ENCODE measurements at places on chromosomes 6 and 20.
A peak's percentile ranks its signal among the peaks of the same experiment; 100 is the strongest.

GRCh38 chr20:20020908-20021307, 3.7 kb downstream of the NAA20 start:
- no peak for DNase-seq

GRCh38 chr6:43770372-43771209, 580 bp downstream of the VEGFA start:
- DNase-seq, result no peak

DNA sequence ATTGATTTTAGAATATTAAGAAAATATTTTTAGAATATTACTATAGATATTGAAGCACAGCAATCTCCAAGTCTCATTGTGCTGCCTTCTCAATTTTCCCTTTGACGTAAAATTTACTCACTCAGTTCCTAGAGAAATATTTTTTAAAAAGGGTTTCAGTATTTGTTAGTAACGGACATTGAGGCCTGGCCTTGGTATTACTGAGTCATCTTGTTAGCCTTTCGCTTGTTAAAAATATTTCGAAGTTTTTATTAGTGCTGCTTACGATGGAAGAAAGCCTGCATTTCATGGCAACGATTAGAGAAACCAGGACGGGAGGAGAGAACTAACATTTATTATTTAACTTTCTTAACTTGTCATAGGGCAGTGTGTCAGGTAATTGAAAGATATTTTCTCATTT, 82.2 kb downstream of the TIAM2 start:
- no peak for DNase-seq

GRCh38 chr6:66897576-66897975, 1190.5 kb upstream of the EYS start:
- DNase-seq, result peak; percentile 16

- no peak for DNase-seq
Measured at GRCh38 chr6:138774370-138774769, 801 bp downstream of the CCDC28A start.

GRCh38 chr6:114068116-114068515, 97.2 kb upstream of the HDAC2 start:
- DNase-seq, result no peak

DNA sequence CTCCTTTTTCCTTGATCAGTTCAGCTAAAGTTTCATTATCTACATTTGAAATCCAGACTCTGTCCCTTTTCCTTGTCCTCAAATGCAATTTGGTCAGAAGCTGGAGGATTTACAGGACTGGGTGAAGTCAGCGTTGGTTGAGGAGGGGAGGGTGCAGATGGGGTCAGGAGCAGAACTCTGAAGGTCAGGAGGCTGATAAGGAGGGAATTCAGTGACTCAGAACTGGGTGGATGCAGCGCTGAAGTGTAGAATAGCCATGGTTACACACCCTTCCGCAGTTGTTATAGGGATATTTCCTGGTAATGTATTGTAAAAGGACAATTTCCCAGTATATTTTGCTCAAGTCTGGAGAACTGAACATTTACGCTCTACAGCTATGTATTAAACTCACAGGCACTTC, 133.1 kb upstream of the FOXA2 start:
- no peak for DNase-seq

- no peak for DNase-seq
Measured at GRCh38 chr6:18024876-18025275, 37.4 kb upstream of the KIF13A start.

DNA sequence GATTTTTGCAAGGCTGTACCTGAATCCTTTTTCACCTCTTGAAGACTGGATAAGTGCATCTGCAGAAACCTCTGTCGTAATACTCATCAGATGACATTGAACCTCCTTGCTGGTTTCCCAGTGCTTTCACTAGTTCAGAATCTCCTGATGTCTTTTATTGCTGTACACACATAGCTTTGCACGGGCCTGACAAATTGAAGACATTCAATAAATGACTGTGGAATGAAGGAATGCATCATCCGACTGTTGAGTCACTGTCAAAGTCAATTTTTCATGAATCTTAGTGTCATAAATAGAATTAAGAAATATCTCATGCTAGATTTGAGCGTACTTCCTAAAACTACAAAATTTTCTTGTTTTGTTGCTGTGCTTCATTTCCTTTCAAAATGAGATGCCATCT, 598.2 kb upstream of the MAP3K7 start:
- no peak for DNase-seq

DNA sequence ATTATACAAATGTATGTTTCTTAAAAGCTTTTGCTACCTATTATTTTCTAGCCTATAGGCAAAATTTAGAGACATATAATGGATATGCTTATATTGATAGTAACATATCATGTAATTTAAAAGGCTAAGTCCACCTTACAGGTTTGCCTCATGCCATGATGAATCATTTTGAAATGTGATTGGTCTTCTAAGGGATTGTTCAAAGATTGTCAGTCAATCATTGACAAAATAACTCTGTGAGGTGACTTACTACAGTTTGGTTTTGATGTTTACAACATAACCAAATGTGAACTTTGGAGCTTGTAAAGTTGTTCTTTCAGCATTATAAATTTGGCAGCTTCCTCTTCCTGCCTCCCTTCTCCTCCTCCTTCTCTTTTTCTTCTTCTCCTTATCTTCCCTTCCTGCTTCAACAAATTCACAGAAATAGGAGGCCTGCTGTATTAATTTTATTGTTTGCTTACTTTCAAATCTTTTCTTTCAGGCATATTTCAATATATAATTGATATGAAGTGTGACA, 39.7 kb upstream of the ZFP64 start:
- no peak for DNase-seq

GRCh38 chr20:475463-476357, 13.4 kb upstream of the TBC1D20 start:
- DNase-seq, result no peak

DNA sequence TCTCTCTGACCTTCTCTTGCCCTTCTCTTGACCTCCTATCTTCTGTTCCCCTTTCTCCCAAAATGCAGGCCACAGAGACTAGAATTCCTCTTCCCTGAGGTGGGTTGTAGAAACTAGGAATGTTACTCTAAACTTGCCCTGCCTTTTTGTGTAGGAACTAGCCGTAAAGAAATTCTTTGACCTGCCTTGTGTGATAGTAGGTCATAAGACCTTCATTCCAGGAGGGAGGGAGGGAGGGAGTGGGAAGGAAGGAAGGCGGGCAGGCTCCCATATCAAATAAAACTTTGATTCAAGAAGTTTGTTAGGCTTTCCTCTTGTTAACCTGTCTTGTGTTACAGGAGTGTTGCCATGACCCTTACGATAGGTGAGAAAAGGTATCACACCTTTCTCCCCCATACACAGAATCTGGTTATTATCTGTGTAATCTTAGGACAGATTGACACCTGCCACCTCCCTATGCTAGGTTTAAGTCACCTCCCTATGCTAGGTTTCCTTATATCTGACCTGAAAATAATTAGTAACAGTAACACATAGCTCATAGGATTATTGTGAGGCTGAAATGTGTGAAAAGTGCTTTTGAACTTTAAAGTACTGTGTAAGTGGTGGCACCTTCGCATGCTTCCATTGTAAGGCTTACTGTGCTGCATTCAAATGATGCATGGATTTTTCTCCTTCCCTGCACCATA, 32.6 kb upstream of the FUCA2 start:
- DNase-seq, result no peak

- DNase-seq, result no peak
Measured at GRCh38 chr6:130873746-130874145, 46.5 kb downstream of the SMLR1 start.

DNA sequence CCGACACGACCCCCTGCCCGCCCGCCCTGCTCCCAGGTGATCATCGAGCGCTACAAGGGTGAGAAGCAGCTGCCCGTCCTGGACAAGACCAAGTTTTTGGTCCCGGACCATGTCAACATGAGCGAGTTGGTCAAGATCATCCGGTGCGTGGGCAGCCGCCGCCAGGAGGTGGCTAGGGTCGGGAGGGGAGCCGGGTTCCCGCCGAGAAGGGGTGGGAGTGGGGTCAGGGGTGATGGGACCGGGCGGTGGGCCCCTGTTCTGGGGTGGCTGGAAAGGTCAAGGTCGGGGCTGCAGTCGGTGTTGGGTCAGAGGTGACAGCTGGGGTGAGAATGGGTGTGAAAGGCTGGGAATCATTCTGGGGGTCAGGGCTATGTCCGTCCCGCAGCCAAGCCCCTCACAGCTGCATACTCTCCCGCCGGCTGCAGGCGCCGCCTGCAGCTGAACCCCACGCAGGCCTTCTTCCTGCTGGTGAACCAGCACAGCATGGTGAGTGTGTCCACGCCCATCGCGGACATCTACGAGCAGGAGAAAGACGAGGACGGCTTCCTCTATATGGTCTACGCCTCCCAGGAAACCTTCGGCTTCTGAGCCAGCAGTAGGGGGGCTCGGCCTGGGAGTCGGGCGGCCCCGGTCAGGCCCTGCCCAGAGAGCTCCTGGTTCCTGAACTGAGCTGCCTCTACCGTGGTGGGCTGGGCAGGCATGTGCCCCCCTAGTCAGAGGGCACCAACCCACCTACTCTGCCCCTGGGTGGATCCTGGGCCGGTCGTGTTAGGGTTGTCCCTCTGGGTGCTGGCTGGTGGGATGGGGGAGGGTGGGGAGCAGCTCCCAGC, 1.0 kb downstream of the MAP1LC3A start:
- DNase-seq, result no peak

DNA sequence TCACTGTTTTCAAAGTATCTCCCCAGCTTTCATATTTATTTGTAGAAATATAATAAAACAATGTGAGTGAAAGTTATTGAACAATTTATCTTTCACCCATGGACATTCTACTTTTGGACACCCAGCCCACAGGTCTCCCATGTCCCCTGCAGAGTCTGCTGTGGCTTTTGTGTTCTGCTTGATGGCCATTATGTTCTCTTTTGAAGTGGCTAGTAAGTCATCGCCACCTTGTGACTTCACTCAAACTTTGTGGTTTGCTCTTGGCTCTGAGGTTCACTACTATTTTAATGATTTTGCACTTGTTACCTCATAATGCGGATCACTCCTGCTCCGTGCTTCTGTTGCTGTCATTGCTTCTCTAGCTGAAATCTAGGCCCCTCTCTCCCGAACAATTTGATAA, 10.2 kb upstream of the DEFB113 start:
- no peak for DNase-seq

Data from NCI-H2171 (cell line).